ENCODE measurements at places on chromosomes 3 and 15.

DNA sequence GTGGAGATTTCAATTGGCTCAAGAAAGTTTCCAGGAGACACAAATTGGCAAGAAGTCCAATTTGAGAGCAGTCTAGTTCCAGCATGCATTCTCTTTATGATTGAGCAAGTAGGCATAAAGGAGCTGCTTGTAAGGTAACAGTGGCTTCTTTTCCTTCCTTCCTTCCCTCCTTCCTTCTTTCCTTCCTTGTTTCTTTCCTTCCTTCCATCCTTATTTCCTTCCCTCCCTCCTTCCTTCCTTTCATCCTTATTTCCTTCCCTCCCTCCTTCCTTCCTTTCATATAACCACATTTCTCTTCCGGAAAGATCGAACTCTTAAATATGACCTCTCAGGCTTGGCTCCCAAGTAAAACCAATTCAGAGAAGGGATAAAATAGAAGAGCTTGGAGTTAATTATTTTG lies 29.4 kb upstream of the ATP11B start:
- DNase-seq: no peak

DNA sequence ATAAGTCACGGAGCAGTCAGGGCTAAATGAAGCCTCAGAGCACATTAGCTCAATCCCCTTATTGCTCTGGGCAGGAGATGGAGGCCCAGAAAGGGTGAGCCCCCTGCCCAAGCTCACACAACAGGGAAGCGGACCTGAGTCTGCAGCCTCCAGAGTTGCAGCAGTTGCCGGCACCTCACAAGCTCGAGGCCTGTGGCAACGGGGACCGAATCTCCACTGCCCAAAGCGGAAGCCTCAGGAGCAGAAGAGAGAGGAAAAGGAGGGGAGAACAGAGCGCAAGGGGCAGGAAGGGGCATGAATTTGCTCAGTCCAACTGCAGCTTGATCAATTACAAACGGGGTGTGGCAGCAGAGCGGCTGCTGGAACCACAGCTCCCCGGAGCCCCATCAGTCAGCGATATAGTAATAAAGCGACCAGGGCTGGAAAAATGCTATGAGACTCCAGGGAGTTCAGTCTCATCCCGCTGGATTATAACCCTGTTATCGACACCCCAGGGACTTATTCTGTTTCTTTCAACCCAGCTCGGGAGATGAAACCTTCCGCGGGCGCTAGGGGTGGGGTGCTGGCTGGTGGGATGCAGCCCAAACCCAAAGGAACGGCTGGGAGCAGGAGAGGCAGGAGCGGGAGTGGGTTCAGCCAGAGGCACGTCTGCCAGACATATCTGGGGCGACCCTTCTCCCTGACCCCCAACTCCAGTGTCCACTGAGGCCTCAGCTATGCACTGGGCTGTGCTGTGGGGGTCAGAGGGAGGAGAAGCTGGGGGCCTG lies 219.7 kb upstream of the LINGO1 start:
- DNase-seq: no peak

DNA sequence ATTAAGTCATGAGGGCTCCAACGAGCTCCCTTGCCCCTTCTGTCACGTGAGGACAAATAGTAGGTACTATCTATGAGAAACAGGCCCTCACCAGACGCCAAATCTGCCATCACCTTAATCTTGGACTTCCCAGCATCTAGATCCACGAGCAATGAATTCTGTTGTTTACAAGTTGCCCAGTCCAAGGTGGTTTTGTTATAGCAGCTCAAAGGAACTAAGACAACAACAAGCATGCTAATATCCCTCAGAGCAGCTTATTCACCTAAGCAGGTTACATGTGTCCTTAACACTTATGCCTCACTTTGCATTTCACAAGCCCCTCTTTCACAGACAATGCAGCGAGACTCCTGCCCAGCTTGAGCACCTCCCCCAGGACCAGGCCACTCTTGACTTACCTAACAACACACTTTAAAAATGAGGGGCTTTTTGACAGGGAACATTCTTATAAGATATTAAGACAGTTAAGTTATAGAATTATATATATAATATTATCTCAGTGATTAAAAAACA lies 219.5 kb downstream of the PLCH1 start:
- DNase-seq: no peak

DNA sequence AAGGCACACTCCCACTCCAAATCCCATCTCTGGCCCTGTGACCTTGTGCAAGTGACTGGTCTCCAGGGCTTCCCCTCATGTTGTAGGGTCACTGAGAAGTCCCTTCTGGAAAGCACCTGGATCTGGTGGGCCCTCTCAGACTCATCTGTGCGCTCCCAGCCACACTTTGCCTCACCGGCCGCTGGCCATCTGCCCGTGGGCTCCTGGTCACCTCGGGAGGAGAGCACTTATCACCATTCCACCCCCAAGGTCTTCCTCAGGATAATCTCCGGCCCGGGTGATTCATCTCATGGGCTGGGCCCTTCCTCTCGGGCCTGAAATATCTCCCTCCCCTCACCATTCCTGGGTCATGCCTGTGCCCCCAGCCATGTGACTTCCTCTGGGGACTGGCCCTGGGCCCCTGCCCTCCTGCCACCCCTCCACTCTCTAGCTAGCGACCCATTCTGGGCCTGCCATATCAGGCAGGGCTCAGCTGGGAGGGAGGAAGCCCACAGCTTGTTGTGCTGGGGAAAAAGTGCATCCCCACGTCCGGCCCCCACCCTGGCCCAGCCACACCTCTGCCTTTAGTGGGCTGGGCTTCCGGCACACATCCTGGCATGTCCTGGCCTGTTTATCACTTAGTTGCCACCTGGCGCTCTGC lies 10.6 kb upstream of the WNT7A start:
- no peak for DNase-seq

DNA sequence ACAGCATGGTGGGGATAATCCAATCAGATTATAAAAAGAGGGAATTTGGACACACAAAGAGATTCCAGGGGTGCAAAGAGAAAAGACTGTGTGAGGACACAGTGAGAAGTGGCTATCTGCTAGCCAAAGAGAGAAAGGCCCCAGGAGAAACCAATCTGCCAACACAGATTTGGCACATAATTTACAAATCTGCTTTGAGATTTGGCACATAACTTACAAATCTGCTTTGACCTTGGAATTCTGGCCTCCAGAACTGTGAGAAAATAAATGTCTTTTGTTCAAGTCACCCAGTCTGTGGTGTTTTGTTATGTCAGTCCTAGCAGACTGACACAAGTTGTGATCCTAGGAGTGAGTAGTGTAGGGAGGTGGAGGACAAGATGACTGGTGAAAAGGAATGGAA lies 3.5 kb upstream of the TM4SF18 start:
- DNase-seq: no peak

- DNase-seq: no peak
Measured at GRCh38 chr3:140573011-140573410, 104.9 kb upstream of the TRIM42 start.

GRCh38 chr3:61938878-61939549 lies 377.6 kb downstream of the PTPRG start:
- DNase-seq: no peak

All from hepatocyte (in vitro differentiated cells).